ENCODE measurements at places on chromosomes 3 and 15.

DNA sequence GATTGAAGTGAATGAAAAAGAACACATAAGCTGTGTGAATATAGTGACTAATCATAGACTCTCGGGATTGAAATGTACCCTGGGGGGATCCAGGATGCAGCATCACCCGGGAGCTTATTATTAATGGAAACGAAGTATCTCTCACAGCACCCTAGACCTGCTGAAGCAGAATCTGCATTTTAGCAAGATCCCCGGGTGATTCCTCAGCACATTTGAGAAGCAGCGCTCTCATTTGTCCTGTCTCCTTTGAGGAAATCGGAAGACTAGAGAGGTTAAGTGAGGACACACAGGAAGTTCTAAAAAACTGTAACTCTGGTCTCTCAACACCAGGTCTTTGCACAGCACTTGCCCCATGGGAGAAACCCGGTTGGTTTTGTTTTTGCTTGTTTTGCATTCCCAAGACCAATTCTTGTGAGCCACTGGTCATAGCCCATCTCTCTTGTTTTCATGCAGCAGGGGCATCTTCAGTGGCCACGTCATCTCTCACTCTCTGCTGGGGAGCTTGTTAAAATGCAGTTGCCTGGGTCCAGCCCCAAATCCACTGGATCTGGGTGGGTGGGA lies 30.2 kb downstream of the ZNF710 start:
- no peak for DNase-seq

- DNase-seq = no peak
Observed at GRCh38 chr3:103218146-103218545, 783.3 kb downstream of the ZPLD1 start.

- DNase-seq = no peak
Observed at GRCh38 chr15:77907824-77908751, 169.4 kb downstream of the TBC1D2B start.

GRCh38 chr3:60673123-60673522 lies 578.1 kb downstream of the FHIT start:
- no peak for DNase-seq

DNA sequence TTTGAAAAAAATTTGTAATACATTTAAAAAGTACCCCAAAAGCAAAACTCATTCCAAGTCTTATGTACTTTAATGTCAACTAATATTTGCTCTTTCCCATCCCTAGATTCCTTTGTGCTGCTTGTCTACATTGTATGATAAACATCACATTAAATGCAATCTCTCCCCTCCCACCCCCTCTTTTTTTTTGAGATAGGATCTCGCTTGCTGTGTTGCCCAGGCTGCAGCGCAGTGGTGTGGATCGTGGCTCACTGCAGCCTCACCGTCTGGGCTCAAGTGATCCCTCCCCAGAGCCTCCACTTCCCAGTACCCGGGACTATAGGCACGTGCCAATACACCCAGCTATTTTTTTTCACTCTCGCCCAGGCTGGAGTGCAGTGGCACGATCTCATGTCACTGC lies 12.6 kb downstream of the MAP2K1 start:
- DNase-seq = no peak

DNA sequence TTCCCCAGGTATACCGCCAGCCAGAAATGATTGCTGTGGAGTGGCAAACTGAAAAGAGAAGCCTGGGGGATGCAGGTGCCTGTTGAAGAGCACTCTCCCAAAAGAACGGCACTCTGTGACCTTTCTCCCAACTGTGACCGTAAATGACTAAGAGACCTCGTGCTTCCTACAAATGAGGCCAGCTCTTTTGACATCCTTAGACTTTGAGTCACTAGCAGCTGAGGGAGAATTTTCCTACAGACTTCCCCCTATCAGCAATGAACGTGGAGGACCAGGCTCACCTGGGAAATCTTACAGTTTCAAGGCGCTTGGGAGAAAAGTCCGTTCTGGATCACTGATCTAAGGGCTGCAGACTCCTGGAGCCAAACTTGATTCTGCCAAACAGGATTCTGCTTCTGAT lies 8.6 kb downstream of the AQP9 start:
- DNase-seq = no peak

DNA sequence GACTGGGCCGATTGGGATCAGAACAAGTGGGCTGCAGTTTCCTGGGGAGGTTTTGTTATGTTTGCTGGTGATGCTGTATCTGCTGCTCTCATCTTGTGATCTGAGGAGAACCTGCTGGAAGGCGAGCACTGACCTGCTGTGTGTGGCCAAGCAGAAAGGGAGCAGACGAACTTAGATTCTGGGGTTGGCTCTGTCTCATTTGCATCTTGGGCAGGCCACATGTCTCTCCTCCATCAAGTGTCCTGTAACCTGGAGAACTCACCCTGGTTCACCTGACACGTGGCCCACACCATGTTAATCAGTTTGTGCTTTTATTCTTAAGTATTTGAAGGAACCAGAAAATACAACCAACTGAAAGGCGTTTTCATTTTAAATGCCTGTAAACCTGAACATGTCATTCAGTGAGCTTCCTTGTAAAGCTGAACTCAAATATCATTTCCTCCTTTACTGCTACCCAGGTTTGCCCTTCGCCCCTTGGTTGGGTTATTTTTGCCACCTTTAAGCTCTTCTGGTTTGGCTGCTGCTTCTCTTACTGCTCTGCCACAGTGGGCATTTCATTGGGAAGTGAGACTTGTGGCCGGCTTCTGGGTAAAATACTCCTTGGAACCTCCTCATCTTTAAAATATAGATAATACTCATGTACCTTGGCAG lies 33.5 kb upstream of the TRAK1 start:
- DNase-seq = no peak

GRCh38 chr15:77786181-77786890 lies 153.6 kb upstream of the LINGO1 start:
- no peak for DNase-seq

DNA sequence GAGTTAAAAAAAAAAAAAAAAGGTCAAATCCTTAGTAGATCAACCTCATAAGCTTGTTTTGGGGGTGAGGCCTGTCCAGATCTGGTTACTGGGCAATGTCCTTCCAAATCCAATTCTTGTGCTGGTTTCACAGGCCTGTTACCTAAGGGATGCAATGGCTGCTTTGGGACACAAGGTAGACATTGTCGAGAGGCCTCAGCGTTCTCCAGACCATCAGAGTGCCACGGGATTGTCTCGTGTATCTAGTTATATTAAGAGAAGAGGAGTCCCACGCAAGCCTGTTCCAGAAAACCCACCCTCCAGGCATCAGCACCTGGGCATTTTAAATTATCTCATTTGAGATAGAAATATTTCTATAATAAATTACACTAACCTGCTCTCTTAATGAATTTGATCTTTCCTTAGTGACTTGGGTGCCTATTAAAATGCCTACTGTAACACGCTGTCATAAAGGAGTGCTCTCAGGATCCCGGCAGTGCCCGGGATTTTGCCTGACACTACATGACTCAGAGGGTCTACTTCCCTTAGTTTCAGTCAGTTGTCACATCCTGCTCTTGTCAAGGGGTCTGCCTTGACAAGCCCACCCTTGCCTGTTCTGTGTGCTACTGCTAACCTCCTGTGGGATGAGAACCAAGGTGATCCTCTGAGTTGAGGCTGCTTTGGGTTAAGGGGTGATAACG lies 116.0 kb downstream of the LIPC start:
- DNase-seq = no peak

DNA sequence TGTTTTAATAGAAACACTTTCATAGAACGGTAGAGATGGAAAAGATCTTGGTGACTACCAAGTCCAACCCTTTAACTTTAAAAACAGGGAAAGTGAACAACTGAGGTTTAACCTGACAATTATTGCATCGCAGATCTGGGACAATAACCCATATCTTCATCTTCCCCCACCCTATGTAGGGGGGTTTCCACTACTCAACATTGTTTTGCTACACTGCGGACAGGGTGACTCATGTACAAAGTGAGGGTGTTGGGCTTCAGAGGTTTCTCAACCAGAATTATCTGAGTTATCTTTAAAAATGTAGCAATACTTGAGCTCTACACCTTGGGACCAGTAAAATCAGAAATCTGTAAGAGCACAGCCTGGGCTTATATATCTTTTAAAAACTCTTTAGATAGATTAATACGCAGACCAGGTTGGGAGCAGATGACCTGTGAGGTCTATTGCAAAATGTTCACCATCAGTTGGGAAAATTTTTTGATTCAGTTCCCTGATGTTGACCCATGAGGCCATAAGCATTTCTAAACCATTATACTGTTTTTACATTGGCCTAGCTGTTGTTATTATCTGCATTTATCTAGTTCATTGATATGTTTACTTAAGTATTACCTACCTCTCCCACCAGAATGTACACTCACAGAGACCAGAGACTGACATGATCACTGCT lies 103.6 kb upstream of the ICE2 start:
- no peak for DNase-seq

DNA sequence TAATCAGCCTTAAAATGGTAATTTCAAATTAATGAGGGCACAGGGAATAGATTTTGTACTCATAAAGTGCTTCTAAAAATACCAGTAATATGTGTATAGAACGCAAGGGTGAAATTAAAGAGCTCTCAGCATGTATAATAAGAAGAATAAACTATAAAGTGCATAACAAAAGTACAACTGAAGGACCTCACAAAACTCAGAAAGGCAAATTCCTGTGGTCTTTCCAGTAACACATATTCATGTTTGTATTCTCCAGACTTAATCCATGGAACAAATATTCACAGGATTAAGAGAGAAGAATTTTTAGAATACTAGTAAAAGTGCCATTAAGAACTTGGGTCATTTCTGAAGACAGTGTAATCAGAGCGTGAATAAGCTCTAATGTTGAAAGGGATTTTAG lies 646.3 kb downstream of the CADM2 start:
- DNase-seq = no peak

Data from anterior cingulate cortex (tissue), 58 donors.